ENCODE measurements at places on chromosomes 1 and 21.

DNA sequence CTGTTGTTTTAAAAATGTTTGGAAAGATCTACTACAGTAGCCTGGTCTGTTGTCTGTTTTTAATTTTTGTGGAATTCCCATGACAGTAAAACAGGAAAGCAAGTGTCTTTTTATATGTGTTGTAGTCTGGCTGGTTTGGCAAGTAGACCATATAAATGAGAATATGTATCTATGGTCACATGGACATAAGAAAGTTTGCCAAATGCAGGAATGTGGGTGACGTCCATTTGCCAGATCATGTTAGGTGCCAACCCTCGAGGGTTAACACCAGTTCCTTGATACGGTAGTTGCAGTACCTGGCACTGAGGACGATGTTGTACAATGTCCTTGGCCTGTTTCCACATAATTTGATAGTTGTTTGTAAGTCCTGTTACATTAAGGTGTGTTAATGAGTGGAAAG lies 6.2 kb downstream of the DAP3 start:
- no peak for DNase-seq

- no peak for DNase-seq
Observed at GRCh38 chr1:69834336-69834735, 266.6 kb downstream of the LRRC7 start.

- no peak for DNase-seq
Observed at GRCh38 chr1:220770245-220770913, 16.3 kb upstream of the MTARC1 start.

GRCh38 chr21:31408301-31409088 lies 64.4 kb upstream of the TIAM1 start:
- no peak for DNase-seq

- DNase-seq = no peak
Observed at GRCh38 chr1:66360285-66360724, 173.6 kb upstream of the SGIP1 start.

GRCh38 chr1:167819849-167820683 lies 93.9 kb downstream of the ADCY10 start:
- peak; percentile 77 for DNase-seq

- DNase-seq = no peak
Observed at GRCh38 chr1:118339400-118340124, 154.5 kb upstream of the SPAG17 start.

- no peak for DNase-seq
Observed at GRCh38 chr1:80036690-80037432, 1030.3 kb upstream of the ADGRL4 start.

GRCh38 chr1:182995894-182996293 lies 27.3 kb upstream of the LAMC1 start:
- no peak for DNase-seq

- DNase-seq = no peak
Observed at GRCh38 chr1:47906527-47907176, 90.5 kb downstream of the TRABD2B start.

- DNase-seq = no peak
Observed at GRCh38 chr1:53811414-53811851, 26.7 kb downstream of the NDC1 start.

- no peak for DNase-seq
Observed at GRCh38 chr1:239388159-239388485, 1.8 kb downstream of the CHRM3 start.

GRCh38 chr1:8157765-8158164 lies 131.7 kb upstream of the ERRFI1 start:
- no peak for DNase-seq

- no peak for DNase-seq
Observed at GRCh38 chr1:87299661-87300060, 29.0 kb upstream of the LMO4 start.

DNA sequence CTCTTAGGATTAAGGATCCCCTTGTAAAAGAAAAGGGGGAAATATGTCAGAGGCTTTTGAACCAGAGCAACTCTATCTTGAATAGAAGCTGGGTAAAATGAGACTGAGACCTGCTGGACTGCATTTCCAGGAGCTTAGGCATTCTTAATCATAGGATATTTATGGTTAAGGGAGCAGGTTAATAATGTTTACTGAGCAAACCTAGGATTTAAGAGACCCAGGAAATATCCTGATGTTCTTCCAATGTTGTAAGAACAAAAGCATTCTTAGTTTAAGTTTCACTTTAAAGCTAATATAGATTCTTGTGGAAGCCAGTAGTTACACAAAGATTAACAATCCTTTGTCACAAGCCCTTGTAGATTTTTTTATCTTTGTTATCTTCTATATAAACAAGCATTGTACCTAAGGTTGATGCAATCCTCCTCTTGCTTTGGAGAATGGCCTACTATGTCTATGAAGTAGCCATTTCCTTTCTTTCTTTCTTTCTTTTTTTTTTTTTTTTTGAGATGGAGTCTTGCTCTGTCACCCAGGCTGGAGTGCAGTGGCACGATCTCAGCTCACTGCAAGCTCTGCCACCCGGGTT lies 570.2 kb upstream of the BEND5 start:
- DNase-seq = no peak

GRCh38 chr1:11000526-11000925 lies 11.9 kb upstream of the TARDBP start:
- no peak for DNase-seq

GRCh38 chr1:108141621-108142020 lies 58.5 kb downstream of the SLC25A24 start:
- no peak for DNase-seq

DNA sequence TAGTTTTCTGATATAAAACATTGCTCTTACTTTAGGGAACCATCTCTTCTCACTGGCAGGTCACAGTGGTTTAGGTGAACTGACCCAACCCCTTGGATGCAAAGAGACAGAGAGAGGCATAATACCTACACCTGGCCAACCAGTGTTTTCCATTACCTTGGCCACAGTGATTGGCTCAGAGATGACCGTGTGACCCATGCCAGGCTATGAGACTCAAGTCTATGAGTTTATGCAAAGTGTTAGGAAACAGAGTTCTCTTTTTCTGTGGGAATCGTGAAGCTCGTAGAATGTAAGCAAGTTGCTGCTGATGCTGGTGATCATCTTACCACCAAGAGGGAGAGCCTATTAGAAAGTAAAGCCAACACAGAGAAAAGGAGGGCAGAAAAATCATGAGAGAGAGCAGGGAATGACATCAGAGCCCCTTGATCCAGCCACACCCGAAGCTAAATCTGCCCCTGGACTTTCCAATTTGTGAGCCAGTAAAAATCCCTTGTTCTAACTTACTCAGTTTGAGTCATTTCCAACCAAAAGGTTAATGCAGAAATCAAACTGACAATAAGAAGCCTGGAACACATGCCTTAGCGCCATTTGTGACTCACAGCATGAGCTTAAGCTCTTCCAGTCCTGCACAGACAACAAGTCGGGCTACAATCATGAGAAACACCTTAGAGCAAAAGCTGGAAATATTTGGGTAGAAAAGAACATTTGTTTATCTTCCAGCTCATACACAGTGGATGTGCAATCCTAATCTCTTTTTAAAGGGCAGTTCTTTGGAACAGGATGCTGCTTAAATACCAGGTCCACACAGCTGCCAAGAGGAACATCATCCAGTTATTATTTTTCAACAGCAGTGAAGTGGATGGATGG lies 81.3 kb upstream of the KAZN start:
- DNase-seq = no peak

DNA sequence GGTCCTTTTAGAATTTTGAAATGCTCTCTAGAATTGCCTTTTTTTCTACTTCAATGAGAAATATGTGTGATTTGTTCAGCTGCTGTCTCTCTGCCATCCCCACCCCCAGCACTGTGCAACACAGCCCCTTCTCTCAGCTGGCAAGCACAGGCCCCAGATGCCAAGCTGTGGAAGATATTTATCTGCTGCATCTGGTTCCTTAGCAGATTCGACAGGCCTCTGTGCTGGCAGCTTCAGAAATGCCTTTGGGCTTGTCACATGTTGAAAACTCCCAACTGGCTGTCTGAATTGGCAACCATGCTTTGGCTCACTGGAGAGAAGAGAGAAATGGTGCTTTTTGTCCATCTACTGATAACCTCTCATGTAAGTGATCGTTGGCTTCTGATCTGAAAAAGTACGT lies 206.7 kb upstream of the C1orf87 start:
- no peak for DNase-seq

- no peak for DNase-seq
Observed at GRCh38 chr1:220274251-220274855, 2.1 kb upstream of the RAB3GAP2 start.
